Activated CD8-positive, alpha-beta memory T cell treated with anti-CD3 and anti-CD28 coated beads, Interleukin-2, amount 50 U/mL, for 4 hours (primary cell): ENCODE measurements at places on chromosomes 11 and 22.

DNA sequence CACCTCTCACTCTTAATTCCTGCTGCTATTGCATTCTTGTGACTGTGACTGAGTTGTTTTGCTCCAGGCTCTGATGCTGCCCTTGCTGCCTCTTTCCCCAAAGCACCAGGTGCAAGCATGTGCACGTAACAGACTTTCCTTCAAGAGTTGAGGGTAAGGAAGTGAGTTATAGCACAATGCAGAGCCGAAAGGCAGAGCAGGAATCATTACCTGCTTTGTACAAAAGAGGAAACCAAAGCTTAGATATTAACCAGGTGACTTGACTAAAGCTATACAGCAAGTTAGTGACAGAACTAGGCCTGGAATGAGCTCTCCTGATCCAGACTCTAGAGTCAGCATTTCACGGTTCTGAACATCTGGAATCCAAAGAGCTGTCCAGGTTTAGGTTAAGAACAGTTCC is 33.6 kb downstream of the NEU3 start:
- DNase-seq: no peak

DNA sequence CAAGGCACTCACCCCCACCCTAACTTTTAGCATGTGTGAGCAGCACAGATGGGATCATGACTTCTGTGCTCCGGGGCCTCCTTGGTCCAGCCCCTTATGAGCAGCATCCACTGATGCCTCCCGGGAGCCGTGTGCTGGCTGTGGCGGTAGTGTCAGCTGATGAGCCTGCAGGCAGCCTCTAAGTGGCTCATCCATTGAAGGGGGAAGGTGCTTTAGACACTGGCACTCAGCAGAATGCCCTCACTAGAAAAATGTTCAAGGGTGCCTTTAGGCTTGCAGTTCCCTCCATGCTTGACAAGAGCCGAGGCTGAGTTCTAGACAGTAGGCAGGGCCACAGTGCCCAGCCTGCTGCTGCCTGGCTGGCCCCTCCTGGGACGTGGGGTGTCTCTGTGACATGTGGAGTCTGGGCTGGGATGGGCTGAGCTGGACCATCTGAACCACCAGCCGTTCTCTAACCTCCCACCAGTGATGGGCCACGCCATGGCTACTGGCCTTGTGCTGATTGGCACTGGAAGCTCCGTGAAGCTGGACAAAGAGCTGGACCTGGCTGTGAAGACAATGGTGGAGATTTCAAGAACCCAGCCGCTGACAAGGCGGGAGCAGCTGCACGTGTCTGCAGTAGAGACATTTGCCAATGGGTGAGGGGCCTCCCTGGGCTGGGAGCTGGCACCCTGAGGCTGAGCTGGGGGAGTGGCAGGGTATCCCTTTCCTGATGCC is 5.8 kb downstream of the TTC38 start:
- no peak for DNase-seq

DNA sequence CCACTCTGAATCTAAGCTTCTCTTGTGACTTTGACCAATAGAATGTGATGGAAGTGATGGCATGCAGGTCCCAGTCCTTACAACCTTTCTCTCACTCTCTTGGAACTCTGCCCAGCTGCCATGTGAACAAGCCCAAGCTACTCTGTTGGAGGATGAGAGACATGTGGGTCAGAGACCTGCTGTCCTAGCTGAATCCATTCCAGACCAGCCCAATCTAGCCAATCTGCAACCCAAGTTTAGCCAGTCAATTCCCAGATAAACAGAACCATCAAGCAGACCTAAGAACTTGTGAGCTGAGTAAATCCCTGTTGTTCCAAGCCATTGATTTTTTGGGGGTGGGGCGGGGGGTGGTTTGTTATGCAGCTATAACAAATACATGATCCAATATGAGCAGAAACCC is 69.2 kb upstream of the GRK3 start:
- no peak for DNase-seq

DNA sequence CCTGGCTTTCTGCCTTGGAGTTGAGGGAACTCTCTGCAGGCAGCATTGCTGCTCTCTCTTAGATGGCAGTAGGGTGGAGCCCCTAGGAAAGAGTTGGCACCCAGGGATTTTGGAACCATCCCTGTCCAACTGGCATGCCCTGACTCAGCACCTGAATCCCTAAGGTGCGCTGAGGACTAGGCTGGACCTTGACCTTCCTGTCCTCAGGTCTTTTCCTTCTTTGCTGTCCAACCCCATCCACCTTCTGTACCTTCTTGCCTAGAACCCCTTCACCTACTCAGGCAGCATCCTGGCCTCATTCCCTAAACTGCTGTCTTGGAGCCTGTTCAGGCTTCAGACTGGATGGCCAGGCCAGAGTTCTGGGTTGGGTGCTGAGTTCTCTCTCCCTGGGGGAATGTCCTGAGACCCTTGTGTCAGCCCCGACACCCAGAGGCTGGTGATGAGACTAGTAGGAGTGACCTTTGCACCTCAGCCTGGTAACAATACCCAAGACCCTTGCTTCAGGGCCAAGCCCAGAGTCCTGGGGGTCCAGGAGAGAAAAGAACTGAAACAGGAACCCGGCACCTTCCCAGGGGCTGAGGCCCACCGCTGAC is 2.5 kb upstream of the POLD4 start:
- DNase-seq: no peak

DNA sequence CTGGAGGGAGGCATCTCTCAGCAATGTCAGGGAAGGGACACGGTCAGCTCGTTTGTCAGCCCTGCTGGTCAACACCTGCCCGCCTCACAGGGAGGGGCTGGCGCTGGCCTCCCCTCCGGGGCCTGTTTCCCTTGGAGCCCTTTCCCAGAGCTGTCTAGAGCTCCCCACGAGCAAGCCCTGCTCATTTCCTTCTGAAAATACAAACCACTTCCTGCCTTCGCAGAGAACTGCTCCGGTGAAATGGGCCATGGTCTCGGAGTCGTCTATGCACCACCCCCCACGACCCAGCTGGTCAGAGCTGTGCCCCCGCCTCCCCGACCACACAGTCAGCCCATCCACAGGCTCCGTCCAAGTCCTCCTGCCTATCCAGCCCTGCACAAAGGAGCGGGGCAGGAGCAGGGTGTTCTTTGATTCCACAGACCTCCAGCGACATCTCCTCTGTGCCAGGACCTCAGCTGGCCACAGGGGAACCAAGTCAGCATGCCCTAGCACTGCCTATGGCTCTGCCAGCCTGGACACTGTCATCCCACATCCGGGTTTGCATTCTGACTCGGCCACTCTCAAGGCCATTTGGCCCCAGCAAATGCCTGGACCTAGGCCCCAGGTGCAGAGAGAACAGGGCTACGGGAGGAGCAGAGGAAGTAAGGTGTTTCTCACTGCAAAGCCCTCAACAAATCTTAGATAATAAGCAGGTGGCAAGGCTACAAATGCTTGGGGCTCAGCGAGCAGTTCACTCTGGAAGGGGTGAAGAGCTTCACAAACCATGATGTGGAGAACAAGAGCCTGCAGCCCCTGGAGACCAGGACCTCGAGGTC is 82.1 kb upstream of the WNT11 start:
- no peak for DNase-seq
